Femur (tissue), 1 donor: ENCODE measurements at places on chromosomes 16 and 17.
A peak's percentile ranks its signal among the peaks of the same experiment; 100 is the strongest.

GRCh38 chr17:9170853-9171252, 149.5 kb downstream of the NTN1 start:
- no peak for DNase-seq

DNA sequence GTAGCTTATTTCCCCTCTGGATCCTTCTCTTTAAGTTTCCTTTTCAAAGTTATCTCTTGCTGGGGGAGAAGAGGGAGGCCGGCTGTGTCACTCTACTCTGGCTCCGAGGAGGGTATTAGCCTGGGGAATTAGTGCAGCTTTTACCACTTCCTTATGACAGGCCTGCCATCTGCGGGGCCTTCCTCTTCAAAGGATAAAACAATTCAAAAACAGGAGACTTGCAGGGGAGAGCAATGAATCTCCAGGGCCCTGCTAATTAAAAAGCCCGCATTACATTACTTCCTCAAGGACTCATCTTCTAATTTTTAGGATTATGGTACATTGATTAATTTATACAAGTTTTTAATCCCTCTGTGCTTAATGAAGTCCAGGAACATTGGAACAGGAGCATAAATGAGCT, 190.9 kb upstream of the CDH5 start:
- no peak for DNase-seq

DNA sequence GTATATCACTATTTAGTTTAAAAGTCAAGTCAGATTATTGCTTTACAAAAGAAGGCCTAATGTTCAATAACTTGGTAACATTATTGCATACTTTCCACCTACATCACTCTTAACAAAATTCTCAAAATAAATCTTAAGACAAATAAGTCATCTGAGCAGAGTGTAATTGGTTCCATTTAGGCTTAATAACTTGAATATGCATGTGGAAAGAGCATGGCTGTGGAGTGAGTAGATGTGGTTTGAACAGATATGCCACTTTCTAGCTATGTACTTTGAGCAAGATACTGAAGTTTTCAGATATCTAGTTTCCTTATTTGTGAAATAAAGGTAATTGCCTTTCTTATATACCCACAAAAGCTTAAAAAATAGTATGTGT, 6.7 kb upstream of the EVI2A start:
- DNase-seq, result no peak

- DNase-seq, result no peak
These were observed 67.4 kb downstream of the MYH13 start for GRCh38 chr17:10305398-10305797.

DNA sequence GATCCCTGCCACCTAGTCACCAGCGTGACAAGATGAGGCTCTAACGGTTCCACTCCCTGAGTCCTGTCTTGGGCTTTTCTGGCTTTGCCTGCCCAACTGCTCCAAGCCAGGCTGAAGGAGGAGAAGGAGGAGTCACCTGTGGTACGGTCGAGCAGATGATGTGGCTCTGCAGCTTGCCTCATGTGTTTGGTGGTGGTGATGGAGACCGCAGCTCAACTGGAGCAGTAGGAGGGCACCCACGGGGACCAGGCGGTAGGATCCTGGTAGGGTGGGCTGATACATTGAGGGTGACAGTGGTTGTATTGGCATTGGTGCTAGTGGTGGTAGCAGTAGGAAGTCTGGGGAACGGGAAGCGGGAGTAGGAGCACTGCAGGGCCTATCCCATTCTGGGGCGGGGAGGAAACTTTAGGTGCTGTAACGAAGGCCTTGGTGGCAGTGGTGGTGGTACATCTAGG, 202.8 kb upstream of the WSB1 start:
- no peak for DNase-seq

DNA sequence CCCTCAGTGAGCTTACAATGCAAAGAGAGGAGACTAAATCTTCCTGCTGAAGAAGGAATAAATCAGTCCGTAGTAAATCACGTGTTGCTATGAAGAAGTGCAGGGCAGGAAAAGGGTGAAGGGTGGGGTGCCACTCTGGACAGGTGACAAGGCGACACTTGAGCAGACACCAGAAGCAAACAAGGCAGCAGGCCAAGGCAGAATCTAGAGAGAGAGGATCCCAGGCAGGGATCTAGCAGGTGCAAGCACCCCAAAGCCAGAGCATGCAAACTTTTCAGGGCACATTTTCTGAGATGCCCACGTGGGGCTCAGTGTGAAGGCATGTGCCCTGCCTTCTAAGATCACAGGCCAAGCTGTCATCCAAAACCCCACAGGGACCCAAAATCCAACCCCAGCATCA, 193.3 kb downstream of the ZNF423 start:
- DNase-seq, result no peak

- no peak for DNase-seq
These were observed 46.0 kb downstream of the LMF1 start for GRCh38 chr16:924806-925205.

DNA sequence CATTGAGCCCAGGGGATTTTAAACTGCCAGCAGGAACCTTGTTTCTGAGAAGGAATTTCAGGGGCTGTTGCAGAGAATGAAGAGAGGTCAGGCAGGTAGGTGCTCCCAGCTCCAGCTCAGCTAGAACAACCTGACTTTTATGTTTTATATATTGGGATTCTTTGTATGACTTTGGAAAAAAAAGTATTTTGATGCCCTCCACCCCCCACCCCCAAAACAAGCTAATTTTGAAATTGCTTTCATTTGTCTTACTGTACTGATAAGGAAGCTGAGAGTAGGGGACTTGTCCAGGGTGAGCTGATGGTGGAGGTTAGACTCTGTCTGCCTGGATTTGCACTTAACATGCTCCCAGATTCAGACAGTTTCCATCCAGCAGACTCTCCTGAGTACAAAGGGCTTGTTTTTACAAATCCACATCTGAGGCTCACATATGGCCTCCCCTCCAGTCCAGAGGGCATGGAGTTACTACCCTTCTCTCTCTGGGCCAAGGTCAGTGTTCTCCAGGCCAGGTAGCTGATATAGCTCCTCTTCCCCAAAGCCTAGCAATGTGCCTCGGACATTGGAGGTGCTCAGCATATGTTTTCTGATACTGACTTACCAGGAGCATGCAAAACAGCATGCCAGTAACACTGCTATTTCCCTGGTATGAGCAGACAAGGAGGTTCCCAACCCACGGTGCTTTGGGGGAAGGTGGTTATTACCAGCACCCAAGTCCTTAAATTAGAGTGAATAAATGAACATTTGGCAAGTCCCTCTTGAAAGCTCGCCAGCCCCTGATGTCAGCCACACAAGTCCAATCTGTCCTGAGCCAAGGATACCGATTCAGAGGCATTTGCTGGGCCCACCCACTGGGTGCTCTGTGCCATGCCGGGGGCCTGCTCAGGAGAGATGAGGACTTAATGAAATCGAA, 11.3 kb downstream of the STX1B start:
- DNase-seq, result no peak

GRCh38 chr17:81549031-81549557, 3.1 kb downstream of the FAAP100 start:
- DNase-seq, result peak; percentile 22

GRCh38 chr17:48679385-48680096, 42.8 kb downstream of the PRAC1 start:
- DNase-seq, result no peak

- peak; percentile 87 for DNase-seq
These were observed 3.1 kb downstream of the RAB11FIP4 start for GRCh38 chr17:31394544-31394943.

- no peak for DNase-seq
These were observed 180.6 kb downstream of the PCTP start for GRCh38 chr17:55931446-55931845.

DNA sequence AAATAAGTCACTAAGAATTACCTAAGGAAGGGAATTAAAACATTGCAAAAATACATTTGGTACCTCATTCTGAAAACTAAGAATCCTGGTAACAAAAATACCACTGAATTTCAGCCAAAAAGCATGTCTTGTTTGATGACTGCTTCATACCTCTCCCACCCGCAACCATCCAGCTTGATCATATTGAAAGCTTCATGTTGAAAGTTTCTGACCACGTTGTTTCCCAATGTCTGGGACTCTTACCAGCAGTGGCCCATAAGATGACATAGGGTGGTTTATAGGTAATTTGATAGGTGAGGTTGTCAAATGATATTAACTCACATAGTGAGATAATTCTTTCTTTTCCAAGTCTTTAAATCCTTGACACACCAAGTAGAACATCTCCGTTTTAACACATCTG, 139.3 kb downstream of the CDH11 start:
- no peak for DNase-seq

- no peak for DNase-seq
These were observed 831 bp downstream of the SMIM22 start for GRCh38 chr16:4795828-4796572.

DNA sequence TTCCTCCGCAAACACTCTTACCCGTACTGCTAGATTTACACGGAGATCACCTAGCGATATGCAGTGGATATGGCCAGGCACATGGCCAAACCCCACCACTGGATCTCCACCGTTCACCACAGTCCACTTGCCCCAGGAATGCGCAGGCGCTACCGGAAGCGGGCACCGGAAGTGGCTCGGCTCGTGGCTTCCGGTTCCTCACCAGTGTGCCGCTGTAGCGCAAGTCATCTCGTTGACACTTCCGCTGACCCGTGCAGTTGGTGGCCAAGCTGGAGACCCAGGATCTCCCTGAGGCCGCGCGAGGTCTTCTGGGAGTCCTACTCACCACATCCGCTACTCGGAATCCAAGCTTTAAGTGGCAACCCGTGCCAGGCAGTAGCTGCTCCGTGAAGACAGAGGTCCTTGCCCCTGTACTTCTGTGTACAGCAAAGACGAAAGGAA, 11.5 kb downstream of the ZNF597 start:
- peak; percentile 45 for DNase-seq

DNA sequence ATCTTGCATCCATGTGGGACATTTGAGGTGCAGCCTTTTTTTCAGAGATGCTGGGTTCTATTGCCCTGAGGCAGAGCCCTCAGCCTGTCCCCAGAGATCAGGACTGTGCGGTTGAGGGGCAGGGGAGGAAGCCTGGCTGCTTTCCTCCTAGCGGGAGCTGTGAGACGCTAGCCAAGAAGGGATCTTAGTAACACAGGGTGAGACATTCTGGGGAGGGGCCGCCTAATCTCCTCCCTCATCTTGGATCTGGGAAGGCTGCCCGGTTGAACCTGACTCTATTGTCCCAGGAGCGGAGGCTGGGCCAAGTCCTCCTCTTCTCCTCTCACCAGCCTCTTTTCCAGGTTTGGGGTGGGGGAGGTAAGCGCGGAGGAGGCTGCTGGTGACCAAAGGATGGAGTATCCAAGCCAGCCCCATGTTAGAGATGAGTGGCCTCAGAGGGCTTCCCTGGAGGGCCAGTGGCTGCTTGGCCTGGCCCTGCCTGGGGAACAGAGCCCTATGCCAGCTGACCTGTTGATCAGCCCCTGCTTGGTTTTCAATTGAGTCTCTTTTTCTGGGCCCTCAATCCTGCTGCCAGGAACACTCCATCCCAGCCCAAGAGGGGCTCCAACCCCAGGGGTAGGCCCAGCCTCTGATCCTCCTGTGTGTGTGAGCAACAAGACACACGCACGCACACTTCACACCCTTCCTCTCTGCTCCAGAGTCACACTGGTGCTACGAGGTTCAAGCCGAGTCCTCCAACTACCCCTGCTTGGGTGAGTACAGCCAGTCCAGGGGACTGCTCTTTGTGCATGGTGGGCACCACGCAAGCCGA, 5.0 kb downstream of the CA4 start:
- DNase-seq, result peak; percentile 86

GRCh38 chr17:75896415-75897159, at the start of gene TRIM65:
TRIM65 (minus strand) TSS chr17:75896951; CDS start chr17:75896937, 14 bp downstream.
- peak; percentile 90 for DNase-seq

- no peak for DNase-seq
These were observed 98.2 kb upstream of the WSCD1 start for GRCh38 chr17:5971969-5972368.

DNA sequence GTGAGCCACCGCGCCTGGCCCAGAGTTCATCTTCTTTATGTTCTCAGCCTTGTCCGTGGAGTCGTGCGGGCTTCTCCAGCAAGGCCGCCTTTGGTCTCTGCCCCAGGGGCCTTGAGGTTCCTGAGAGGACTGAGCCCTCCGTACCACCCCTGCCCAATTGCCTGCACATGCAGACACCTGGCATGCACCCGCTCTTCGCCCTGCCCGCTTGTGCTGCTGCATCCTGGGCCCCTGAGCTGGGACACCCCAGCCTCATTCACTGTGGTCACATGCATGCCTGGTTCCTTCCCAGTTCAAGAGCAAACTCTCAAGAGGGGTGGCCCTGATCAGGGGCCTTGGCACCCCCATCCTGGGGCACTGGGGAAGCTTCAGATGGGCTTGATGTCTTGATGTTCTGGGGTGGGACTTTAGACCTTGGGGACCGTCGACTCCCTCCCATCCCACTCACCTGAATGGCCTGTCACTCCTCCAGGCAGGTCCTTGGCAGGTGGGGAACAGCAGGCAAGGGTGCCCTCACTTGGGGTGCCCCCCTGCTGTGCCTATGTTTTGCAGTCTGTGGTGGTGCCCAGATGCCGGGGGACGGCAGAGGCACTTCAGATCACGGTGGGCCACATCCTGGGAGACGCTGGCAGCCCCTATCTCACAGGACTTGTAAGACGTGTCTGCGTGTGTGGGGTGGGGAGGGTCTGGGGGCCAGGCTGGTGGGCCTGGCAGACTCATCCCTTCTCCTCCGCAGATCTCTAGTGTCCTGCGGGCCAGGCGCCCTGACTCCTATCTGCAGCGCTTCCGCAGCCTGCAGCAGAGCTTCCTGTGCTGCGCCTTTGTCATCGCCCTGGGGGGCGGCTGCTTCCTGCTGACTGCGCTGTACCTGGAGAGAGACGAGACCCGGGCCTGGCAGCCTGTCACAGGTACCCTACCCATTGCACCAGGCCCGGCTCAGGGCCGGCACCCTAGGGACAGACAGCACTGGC, 12.7 kb upstream of the SPNS2 start:
- DNase-seq, result no peak

GRCh38 chr16:1990351-1991134, 773 bp downstream of the SYNGR3 start:
- no peak for DNase-seq

GRCh38 chr16:1026057-1026783, 44.6 kb downstream of the SOX8 start:
- peak; percentile 72 for DNase-seq

GRCh38 chr17:57407287-57408070, 151.2 kb downstream of the MSI2 start:
- DNase-seq, result no peak

DNA sequence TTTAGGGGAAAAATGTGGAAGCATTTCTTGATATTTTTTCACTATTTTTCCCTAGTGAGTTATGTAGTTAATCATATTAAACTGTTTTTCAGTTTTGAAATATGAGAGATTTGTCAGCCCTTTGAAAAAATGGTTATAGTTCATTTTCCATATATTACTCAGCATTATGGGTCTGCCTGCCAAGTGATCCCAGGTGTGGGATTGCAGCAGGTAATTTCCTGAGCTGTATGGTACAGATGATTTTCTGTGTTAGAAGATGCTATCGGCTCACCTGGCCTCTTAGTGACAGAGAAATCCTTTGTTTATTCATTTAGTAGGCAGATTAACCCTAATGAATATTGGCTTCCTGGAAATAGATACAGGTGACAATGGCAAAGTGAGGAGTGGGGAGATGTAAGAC, 275.1 kb upstream of the TBX2 start:
- DNase-seq, result no peak

DNA sequence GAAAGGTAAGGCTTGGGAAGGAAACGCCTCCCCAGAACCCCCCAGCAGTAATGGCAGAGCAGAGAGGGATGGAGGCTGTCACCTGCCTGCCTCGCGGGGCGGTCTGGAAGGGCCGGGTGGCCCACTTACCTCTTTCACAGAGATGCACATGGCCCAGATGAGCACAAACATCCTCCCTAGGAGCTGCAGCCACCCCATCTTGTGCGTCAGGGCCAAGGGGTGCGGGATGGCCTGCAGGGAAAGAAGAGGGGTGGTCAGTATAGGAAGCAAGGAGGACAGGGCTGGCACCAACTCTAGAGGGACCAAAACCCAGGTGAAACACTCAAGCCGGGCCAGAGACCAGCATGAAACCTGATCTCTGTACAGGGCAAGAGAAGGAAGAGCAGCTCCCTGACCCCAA, 29.7 kb downstream of the TRPV3 start:
- DNase-seq, result no peak
